ENCODE measurements at places on chromosomes 16 and 17.

GRCh38 chr17:7266784-7267183 lies 4.5 kb upstream of the CLDN7 start:
- DNase-seq, result no peak

- DNase-seq, result no peak
Observed at GRCh38 chr17:6753006-6753445, 2.8 kb upstream of the XAF1 start.

- DNase-seq, result no peak
Observed at GRCh38 chr17:17520599-17521232, 24.5 kb upstream of the RASD1 start.

DNA sequence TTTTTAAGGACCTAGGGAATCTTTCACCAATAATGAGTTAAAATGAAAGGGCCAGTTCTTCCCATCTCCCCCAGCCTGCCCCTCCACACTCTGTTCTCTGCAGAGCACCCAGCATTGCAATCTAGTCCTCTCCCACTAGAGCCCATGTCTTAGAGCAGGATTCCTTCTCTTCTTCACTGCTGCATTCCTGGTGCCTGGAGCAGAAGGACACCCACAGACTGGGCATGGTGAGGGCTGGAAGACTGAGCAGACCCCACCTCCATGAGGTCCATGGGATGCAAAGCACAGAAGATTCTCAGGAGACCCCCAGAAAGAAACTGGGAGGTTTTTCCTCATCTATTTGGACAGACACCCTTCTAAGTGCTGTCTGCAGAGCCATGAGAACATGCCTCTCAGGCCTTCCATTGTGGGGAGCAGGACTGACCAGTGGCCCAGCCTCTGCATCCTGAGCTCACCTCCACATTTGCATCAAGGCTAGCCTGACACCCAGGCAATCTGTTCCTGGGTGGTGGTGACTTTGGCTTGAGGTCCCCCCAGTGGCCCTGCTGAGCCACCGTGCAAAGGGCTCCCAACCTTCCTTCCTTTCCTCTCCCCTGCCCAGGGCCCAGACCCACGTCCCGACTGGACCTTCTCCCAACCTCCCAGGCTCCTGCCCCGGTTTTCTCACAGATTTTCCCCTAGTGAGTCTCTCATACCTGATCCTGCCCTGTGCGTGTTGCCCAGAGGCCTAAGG lies 74.2 kb upstream of the ZNF469 start:
- no peak for DNase-seq

GRCh38 chr16:12482455-12483220 lies 321.0 kb downstream of the CPPED1 start:
- DNase-seq, result no peak

GRCh38 chr16:24309258-24310142 lies 53.4 kb downstream of the CACNG3 start:
- DNase-seq, result peak; percentile 12

GRCh38 chr17:61495161-61495857 lies 43.1 kb downstream of the TBX4 start:
- no peak for DNase-seq

DNA sequence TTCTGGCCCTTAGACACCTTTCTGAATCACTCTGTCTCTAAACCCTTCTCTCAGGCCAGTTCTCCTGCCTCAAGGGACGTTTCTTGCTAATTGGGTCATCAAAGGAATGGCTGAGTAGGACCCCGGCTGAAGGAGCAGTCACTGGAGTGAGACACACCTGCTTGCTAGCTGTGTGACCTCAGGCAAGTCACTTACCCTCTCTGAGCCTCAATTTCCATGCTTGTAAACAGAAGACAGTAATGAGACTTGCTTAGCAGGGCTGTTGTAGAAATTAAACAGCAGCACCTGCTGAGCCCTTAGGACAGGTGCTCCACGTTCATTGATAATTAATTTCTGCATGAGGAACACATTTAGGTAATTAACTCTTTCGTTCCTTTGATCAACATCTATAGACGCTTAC lies 6.8 kb downstream of the CIBAR2 start:
- no peak for DNase-seq

GRCh38 chr17:79062691-79063090 lies 11.9 kb upstream of the ENGASE start:
- DNase-seq, result no peak

GRCh38 chr17:20084621-20085282 lies 75.6 kb downstream of the SPECC1 start:
- DNase-seq, result no peak

All from stimulated activated CD4-positive, alpha-beta T cell treated with anti-CD3 and anti-CD28 coated beads, Interleukin-4, amount 100 ng/mL, for 24 hours (primary cell).